NCI-H524 (cell line): ENCODE measurements at places on chromosomes 11 and 22.

- no peak for DNase-seq
Observed at GRCh38 chr11:34240150-34240494, 117.7 kb downstream of the ABTB2 start.

- DNase-seq: no peak
Observed at GRCh38 chr22:18048441-18048898, 24.1 kb upstream of the MICAL3 start.

DNA sequence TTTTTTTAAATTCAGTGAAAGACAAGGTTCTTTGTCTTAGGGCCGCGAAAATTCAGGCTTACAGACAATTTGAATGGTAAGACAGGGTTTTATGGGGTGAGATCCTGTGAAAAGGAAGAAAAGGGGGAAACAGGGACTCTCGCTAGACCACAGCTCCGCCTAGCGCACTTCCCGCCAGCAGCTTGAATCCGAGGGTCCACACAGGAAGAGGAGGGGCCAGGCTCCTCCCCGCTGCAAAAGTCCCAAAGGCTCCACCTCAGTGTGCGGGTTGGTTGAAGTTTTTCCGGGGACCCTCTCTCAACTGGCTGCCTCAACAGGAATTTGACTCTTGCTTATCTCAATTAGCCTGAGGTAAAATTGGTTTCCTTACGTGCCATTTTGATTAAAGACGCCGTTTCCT lies 950.9 kb upstream of the CNTN5 start:
- DNase-seq: no peak

GRCh38 chr11:119470317-119471291 lies 47.6 kb upstream of the THY1 start:
- peak; percentile 42 for DNase-seq

- DNase-seq: no peak
Observed at GRCh38 chr11:86314636-86315035, 12.6 kb downstream of the HIKESHI start.

GRCh38 chr11:67639438-67639859 lies at the start of gene TBX10:
Gene TBX10, minus strand, starts transcription at chr11:67639763. Its CDS starts 291 bp downstream, at chr11:67639472.
- DNase-seq: no peak

GRCh38 chr11:68721075-68721474 lies 30.2 kb downstream of the TESMIN start:
- no peak for DNase-seq

DNA sequence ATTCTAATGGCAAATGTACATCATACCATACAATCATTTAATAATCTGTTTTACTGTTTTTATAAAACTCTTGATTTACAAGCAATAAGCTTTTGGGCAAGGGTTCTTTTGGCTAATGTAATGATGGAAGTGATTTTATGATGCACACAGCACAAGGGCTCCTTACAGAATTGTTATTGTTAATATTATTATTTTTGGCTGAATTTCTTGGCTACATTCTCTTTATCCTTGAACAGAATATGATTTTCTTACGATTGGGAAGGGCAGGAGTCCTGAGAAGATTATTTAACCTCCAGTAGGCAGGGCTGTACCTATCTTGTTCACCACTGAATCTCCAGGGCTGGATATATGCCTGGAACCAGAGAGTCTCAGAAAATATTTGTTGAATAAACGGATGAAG lies 70.4 kb upstream of the ARHGAP20 start:
- DNase-seq: no peak

DNA sequence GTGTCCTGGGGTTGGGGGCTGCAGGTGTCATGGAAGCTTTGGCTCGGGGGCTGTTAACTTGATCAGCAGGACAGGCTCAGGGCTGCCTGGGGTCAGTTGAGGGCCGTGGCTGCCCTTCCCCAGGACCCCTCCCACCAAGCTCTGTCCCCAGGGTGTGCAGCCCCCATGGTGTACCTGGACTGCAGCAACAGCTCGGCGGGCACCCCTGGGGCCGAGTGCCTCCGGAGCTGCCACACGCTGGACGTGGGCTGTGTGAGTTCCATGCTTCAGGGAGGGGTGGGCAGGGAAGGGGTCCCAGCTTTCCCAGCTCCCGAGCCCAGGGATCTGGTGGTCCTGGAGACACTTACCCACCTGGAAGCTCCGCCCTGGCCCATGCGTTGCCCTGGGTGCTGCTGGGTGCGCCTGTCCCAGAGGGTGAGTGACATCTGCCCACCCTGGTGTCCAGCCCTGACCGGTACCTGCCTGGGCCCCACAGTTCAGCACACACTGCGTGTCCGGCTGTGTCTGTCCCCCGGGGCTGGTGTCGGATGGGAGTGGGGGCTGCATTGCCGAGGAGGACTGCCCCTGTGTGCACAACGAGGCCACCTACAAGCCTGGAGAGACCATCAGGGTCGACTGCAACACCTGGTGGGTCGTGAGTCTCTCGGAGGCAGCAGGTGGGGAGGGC lies 11.3 kb downstream of the MUC5B start:
- DNase-seq: no peak

- DNase-seq: no peak
Observed at GRCh38 chr11:105538588-105538987, 71.3 kb upstream of the GRIA4 start.

GRCh38 chr11:92969634-92970347 lies at the start of gene MTNR1B:
Gene MTNR1B, plus strand, starts transcription at chr11:92969651. Its CDS starts 75 bp downstream, at chr11:92969726.
- peak; percentile 40 for DNase-seq

DNA sequence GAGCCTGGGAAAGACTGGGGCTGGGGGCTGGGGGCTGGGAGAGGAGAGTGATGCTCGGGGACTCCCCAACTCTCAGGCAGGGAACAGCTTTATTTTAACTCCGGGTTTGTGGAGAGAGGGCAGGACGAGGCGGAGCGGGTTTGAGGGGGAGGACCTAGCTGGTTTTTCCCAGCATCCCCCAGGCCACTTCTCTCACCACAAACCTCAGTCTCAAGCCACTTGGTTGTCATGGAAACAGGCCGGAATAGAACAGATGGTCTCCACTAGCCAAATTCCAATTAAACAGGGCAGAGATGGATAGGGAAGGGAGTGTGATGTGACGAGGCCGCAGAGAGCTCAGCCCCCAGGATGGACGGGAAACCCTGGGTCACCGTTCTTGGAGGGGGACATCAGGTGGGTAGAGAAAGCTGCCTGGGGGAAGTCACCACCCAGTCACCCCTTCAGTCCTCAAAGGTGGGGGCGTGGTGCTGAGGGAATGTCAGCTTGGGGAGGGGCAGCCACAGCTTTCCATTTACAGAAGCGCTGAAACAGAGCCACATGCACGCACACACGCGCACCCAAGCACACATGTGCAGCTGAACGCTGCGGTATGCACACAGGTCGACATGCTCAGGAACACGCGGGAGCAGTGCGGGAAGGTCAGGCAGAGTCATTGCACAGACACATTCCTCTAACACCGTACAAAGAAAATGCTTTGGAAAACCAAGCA lies 19.2 kb downstream of the NECTIN1 start:
- peak; percentile 97 for DNase-seq

DNA sequence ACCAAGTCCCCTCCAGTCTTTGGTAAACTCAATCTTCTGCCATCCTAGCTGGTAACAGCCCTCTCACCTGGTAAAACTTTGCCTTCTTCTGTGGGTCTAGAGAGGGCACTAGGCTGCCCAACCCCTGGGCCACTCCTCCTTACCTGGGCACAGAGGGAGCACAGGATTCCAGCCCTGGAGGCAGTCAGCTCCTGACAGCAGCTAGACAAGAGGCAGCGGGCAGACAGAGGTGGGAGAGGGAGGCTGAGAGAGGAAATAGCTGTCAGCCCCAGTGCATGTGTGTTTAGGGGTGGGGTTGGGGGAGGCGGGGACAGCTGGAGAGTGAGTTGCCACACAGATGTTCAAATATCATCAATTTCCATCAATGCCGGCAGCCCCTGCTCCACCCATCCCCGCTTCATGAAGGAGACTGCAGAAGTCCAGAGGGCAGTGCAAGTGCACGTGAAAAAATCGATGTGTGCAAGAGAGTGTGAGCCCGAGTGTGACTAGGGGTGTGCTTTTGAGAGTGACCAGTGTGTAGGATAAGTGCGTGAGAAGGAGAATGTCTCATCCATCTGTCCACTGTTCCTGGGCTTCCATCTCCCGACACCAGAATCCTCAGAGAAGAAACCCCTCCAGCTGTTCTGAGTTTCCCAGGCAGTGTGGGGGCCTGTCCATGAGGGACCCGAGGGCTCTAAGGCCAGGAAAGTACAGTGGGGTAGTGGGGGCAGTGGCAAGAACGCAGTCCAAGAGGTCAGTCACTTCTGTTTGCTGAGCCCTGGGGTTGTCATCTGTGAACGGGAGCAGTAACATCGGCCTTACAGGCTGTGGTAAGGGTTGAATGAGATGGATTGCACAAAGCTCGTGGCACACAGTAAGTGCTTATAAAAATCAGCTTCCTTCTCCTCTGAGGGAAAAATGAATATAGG lies at the start of gene PTGDR2:
Gene PTGDR2 (minus strand): TSS at position 225 of the 908 bp plus-strand sequence. CDS start 2,228 bp downstream, outside the sequence.
- peak; percentile 41 for DNase-seq

DNA sequence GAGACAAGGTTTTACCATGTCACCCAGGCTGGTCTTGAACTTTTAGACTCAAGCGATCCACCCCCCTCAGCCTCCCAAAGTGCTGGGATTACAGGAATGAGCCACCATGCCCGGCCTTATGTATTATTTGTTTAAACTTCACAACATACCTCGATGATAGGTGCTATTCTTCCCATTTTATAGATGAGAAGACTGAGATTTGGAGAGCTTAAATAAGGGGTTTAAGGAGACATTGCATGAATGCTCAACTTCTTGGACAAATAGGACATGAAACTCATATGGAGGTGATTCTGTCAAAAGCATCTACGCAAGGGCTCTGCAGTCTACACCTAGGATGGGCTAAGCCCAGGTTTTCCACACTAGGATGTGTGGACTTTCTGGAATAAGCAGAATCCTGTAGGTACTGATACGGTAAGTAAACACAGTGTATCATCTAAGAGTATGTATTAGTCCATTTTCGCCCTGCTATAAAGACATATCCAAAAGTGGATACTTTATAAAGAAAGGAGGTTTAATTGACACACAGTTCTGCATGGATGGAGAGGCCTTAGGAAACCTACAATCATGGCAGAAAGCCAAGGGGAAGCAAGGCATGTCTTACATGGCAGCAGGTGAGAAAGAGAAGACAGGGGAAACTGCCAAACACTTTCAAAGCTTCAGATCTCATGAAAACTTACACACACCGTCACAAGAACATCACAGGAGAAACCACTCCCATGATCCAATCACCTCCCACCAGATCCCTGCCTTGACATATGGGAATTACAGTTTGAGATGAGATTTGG lies 62.8 kb upstream of the CAPRIN1 start:
- DNase-seq: no peak

- no peak for DNase-seq
Observed at GRCh38 chr11:86592659-86593451, 79.6 kb downstream of the ME3 start.

- DNase-seq: no peak
Observed at GRCh38 chr11:85989746-85990145, 79.1 kb downstream of the PICALM start.

- DNase-seq: no peak
Observed at GRCh38 chr11:103898065-103898464, 138.4 kb upstream of the DDI1 start.

DNA sequence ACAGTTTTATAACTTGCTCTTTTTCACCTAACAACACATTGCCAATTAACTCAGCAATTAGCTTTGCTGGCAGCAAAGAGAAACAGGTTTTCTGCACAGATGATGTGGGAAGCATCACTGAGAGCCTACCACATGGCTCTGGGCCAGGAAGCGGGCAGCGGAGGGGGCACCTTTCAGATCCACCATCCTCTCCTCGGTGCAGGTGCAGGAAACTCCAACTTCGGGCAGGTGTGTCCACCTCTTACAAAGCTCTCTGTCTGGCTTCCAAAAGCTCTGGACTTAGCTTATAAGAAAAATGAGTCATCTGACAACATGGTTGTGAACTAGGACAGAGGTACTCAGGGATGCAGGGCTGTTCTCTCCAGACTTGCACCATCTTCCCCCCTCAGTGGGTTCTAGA lies 77.0 kb downstream of the RPS6KA4 start:
- DNase-seq: no peak

- no peak for DNase-seq
Observed at GRCh38 chr11:112761911-112762706, 199.1 kb upstream of the NCAM1 start.

DNA sequence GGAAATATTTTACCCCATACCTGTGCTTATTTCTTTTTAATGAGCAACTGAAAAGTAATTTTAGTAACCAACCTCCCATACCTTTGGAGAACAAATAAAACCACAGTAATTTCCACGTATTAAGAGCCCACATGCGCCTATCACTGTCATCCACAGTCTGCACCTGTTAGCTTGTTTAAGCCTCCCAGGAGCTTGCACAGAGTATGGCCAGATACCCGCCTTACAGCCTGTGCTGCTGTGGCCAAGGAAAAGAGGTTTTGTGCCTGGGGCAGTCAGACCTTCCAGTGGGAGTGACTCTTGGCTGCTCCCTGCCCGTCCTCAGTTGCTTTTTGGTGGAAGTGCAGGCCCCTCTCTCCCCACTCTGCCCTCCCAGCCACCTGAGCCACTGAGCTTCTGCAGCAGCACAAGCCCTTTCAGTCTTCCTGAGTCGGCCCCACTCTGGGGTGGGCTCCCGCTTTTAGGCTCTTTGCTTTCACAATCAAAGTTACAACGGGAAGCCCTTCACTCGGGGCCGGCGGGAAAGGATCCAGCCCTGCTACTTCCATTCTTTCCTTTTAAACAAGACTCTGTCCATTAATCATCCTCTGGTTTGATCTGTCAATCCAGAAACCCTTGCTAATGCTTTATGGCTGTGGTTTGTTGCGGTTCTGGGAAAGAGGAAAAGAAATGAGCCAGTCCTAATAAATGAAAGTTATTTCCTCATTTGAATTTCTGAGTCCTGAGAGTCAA lies 308.8 kb downstream of the TBC1D22A start:
- peak; percentile 10 for DNase-seq

GRCh38 chr22:38353701-38354100 lies 36.5 kb upstream of the CSNK1E start:
- DNase-seq: no peak

DNA sequence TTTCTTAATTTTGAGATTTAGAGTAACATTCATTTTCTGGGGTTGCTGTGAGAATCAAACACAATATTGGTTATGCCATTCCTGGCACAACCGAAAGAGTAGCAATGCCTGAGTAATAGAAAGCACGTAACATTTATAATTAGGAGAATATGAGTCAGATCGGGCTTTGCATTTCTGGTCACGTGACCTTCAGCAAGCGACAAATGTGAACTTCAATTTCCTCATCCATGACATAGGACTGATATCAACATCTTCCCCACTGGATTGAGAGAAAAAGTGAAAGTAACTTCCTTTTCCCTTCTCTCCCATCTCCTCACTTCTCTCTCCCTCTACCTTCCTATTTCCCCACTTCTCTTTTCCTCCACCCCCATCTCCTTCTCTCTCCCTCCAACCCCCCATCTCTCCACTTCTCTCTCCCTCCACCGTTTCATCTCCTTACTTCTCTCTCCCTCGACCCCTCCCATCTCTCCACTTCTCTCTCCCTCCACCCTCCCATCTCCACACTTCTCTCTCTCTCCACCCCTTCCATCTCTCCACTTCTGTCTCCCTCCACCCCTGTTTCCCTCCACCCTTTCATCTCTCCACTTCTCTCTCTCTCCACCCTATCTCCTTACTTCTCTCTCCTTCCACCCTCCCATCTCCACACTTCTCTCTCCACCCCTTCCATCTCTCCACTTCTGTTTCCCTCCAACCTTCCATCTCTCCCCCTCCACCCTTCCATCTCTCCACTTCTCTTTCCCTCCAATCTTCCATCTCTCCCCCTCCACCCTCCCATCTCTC lies 33.5 kb upstream of the CAT start:
- no peak for DNase-seq

GRCh38 chr11:78710417-78710816 lies 135.8 kb upstream of the NARS2 start:
- DNase-seq: no peak
